IMR-90 (cell line): ENCODE measurements at places on chromosomes 3 and 15. TPM values are rescaled to one million over a fixed set of nuclear protein-coding genes. Genes with fewer than 3 reads are reported as not detected.
A peak's percentile ranks its signal among the peaks of the same experiment; 100 is the strongest.

GRCh38 chr3:182959474-182960350, 20.6 kb downstream of the DCUN1D1 start:
- no peak for DNase-seq

DNA sequence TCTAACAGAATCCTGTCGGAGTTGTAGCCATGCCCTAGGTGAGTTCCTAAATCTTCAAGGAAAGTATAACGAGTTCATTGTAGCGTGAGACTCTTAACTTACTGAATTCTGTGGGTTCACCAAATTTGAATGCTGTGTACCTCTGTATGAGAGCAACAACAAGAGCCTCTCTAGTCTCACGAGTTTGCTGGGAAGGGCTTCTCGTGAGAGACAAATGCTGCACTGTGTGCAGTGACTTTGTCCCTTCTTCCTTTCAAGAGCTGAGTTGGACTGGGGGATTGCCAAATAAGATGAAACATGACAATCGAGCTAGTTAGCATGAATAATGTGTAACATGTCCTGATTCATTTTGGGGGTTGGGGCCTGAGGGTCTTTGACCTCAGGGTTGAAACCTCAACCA, 32.2 kb downstream of the KAT2B start:
- DNase-seq, result no peak

- DNase-seq, result no peak
Observed at GRCh38 chr3:34256021-34256420, 457.6 kb downstream of the PDCD6IP start.

The TMEM108 gene
- total RNA-seq, result 0.18 and 0.28 TPM in 2 replicates

DNA sequence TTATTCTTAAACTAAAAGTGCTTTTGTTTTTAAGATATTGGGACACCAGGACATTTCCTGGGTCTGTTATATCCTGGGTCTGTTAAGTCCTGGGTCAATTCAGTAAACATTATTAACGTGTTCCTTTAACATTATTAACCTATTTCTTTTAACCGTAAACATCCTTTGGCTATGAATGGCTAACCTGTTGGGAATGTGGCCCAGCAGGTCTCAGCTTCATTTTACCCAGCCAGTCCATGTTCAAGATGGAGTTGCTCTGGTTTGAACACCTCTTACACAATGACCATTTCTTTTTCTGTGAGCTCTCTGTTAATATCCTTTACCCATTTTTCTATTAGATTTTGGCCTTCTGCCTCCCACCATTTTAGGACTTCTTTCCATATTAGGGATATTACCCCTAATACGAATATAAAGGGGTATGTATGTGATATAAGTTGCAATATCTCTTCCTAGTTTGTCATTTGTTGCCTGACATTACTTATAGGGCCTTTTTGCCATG, 88.9 kb upstream of the NEDD4 start:
- no peak for DNase-seq

DNA sequence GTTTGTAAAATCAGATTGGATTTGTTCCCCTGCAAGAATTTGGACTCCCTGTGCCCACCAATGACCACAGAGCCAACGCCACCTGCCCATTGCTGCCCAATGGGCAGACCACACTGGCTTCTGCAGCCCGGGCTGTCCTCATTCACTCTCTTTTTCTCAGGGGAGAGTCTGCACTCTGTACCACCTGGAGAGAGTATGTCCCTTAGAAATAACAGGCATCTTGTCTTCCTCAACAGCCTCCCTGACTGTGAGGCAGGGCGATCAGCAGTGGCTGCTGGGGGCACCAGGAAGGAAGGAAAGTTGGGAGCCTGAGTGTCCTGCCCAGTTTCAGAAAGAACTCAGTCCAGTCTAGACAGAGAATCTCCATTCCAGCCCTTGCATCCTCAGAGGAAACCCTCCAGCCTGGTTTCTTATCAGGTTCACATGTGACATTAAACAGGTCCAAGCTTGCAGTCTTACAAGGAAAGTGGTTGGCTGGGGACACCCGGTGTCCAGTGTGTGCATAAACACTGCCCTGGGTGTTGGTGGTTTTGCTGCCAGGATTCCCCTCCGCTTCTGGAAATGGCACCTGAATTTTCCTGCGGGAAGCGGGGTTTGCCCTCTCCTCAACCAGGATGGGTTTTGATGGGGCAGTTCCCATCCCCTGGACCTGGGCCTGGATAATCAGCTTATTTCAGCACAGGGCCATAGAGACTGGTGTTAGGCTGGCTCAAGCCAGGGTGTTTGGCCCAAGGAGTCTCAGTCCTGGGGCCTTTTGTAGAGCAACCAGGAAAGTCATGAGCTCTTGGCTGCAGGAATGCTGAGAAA, 37.2 kb downstream of the SSUH2 start:
- DNase-seq, result peak; percentile 78

GRCh38 chr3:153431076-153431475, 269.1 kb downstream of the RAP2B start:
- DNase-seq, result no peak

- DNase-seq, result no peak
Observed at GRCh38 chr15:23572844-23573243, 7.4 kb downstream of the MKRN3 start.

The PSMD2 gene
- total RNA-seq, result 697 and 872 TPM in 2 replicates

DNA sequence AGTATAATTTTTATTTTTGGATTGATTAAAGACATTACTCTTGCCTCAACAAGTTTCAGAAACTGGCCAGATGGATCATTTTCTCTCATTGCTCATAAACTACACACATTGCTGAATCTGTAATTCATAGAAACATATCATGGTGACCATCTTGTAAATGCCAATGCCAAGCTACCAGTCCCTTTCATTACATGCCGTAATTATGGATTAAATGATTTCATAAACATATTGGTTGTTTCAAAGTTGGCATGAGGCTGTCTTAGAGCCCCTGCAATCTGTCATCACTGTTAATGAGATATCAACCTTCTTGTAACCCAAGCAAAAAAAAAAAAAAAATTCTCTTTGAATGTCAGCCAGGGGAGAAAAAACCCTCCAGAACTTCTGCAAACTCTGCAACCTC, 112.2 kb downstream of the DCLK3 start:
- no peak for DNase-seq

The C2CD4B gene
- total RNA-seq, result not detected in 2 replicates

The IGF2BP2 gene
- 88.2 and 126 TPM in 2 replicates for total RNA-seq

- DNase-seq, result no peak
Observed at GRCh38 chr3:155835341-155836071, 18.7 kb downstream of the SLC33A1 start.

DNA sequence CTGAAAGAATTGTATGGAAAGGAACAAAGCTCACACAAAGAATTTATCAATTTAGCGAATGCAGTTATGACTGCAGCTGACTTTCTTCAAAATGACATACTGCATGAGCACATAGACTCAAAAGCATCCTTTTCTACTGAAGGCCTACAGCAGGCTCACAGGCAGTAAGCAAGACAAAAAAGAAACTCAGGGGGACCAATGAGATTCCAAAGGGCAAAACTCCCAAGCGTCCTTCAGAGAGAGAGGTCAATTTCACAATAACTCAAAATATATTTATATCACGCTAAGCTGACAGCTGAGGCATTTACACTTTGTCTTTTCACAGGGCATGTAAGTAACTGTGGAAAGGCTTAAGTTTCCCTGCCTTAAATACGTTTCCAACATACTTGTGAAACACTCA, 427.9 kb upstream of the RASGRP1 start:
- no peak for DNase-seq

DNA sequence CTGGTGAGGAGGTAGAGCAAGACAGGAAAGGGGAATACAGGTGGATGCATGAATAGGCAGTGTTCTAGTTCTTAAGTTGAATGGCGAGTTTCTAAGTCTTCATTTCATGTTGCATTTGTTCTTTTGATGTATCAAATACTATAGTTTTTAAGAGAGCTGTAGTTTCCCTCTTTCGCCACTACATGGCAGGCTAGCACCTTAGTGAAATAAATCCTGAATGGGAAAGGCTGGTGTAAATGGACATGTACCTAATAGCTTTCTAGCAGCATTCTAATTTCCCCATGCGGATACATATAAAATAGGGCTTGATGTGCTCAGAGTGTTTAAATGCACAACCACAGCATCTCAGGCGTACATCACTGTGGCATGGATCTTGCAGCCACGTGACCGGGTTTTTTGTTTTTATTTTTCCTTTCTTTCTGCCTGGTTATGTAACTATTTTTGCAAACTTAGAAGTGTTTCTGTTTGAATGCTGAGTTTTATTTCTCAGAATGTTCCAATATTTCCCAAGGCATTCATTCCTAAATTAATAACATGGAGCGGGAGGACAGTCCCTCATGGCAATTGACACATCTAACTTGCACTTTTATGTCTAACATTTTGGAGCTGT, 23.5 kb upstream of the CLN6 start:
- peak; percentile 85 for DNase-seq

The ANKDD1A gene
- 2.8 and 3.6 TPM in 2 replicates for total RNA-seq

DNA sequence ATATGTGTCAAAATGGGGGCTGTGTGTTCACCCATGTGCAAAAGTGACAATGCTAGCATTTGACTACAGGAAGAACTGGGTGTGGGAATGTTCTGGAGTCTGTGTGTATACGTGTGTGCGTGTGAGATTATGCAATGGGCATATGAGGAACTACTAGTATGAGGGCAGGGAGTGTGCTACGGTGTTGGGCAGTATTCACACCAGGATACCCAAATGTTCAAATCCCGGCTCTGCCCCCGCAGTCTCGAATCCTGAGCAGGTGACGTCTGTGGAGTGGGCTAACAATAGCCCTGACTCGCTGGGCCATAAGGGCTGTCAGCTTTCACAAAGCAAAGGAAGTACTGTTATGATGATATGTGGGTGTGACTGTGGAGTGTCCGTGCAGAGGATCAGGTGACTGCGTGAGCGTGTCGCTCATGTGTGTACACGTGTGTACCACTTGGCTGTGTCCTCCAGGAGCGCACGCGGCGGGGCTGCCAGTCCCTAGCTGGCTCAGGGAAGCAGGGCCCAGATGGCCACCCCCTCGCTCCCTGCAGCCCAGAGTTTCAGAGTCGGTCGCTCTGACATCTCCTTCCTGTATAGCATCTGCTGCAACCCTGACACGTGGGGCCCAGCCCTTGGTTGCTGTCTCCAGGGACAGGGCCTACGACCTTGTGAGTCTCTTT, 27.2 kb downstream of the IQSEC1 start:
- DNase-seq, result no peak

GRCh38 chr3:138394686-138395085, 39.7 kb upstream of the ESYT3 start:
- no peak for DNase-seq

DNA sequence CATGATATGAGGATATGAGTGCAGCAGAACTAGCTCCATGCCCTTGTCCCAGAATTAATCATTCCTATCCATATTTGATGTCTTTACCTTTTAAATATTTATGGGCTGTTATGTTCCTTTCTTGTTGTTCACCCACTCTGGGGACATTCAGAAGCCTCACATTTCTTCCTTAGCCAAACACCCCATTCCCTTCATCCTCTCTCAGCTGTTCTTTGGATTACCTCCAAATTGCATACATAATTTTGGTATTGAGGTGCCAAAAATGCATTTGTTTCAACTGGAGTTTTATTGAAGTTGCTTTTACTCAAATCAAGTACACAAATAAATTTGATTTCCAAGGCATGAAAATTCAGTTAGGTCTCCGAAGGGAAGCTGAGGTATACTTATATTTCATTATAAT, 51.4 kb downstream of the CHL1 start:
- DNase-seq, result no peak

- DNase-seq, result peak; percentile 33
Observed at GRCh38 chr3:184361532-184361931, at the start of the genes CLCN2 and POLR2H. Gene CLCN2 (minus strand): TSS chr3:184361605. CDS start chr3:184361479, 126 bp downstream. Gene POLR2H (plus strand): TSS chr3:184361710. CDS start chr3:184363493, 1,783 bp downstream.

DNA sequence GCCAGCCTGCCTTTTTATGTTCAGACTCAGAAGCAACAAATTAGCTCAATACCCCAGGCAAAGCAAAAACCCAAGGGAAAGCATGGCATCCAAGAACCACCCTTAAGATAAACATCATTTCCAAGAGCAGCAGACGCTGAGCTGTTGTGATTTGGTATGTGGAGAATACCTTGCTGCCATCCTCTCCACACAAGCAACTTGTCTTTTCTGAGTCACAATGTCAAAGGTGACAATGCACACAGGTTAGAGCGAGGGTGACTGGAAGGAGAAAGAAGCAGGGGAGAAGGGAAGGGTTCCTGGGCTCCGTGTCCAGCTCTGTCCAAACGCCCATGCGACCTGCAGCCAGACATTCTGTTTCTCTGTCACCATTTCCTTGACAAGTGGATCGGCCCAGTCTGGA, 6.0 kb downstream of the PCSK6 start:
- no peak for DNase-seq

The GPR171 gene
- total RNA-seq, result not detected in 2 replicates

- DNase-seq, result no peak
Observed at GRCh38 chr3:13550791-13551360, 2.0 kb downstream of the FBLN2 start.

The GPR156 gene
- 0.18 and 0.28 TPM in 2 replicates for total RNA-seq

DNA sequence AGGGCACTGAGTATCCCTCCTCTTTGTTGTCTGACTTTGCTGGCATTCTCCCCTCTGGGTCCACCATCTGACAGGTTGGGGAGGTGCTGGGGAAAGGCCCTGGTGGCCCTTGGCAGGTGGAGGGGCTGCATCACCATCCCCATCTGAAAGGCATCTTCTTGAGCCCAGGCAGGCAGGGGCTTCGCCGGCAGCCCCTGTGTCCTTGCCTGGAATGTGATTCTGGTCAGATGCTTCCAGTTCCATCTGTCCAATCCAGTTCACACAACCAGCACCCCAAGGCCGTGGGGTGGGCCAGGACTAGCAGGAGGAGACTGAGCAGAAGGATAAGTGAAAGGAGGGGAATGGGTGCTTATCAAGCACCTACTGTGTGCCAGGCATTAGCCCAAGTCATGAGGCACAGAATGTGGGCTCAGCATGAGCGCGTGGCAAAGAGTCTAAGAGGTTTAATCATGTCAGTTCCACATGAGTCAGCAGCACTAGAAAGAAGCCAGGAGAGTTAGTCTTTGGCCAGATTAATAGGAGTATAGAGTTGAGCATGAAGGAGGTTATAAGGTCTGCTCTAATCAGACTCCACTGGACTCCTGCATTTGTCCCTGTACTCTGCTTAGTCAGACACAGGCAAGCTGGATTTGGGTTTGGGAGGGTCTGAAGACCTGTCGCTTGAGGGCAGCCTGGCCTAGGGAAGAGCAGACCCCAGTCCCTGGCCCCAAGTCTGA, 10.5 kb upstream of the TXNRD3 start:
- no peak for DNase-seq

GRCh38 chr3:19348941-19349564, 200.7 kb downstream of the KCNH8 start:
- DNase-seq, result peak; percentile 1

The MEX3B gene
- total RNA-seq, result 3.6 and 6.7 TPM in 2 replicates

GRCh38 chr3:183583331-183584245, 28.1 kb upstream of the KLHL6 start:
- DNase-seq, result no peak

- peak; percentile 74 for DNase-seq
Observed at GRCh38 chr3:141875374-141875892, 1.0 kb upstream of the ATP1B3 start.
